ENCODE measurements at places on chromosomes 13 and 19.

- no peak for DNase-seq
Observed at GRCh38 chr19:45380107-45380506, 9.7 kb upstream of the ERCC2 start.

DNA sequence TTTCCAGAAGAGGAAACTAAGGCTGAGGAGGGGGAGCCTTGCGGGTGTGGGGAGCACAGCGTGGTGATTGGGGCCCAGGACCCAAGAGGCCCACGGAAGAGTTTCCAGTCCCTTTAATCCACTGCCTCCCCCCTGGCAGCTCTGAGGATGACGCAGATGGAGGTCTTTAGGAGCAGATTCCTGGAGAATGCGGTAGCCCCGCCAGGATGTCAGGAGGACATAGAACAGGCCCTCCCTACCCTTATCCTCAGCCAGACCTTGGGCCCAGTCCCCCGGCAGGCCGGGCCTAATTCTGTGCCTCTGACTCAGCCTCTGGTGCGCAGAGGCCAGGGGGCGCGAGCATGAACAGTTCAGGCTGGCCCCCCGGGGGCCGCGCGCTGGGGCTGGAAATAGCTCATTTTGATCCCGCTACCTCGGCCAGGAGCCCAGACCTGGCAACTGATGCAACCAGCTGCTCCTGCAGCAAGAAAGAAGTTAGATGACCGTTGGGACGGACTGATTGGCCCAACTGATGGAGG lies 461 bp upstream of the HSPB6 start:
- no peak for DNase-seq

- no peak for DNase-seq
Observed at GRCh38 chr19:41276231-41276630, 12.1 kb downstream of the HNRNPUL1 start.

- DNase-seq = no peak
Observed at GRCh38 chr13:46684287-46685001, 112.5 kb downstream of the ESD start.

Measured in right renal cortex interstitium (tissue), 3 donors.